GF-D8 (cell line): ENCODE measurements at places on chromosomes 4 and X.
A peak's percentile ranks its signal among the peaks of the same experiment; 100 is the strongest.

DNA sequence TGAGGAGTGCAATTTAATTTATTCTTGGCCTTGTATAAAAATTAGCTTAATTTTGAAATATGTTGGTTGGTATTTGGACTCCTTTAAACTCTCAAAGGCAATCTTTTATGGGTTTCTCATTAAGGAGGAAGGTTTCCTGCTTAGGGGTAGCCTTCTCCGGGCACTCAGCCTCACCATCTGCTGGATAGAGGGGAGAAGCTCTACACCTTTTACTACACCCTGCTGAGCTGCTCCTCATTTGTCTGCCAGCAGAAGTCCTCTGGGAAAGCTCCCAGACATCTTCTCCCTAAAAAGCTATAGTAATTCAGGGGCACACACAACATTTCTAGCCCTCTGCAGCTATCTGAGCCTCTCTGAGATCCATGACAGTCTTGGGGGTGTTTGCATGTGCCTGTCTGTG is 179.1 kb downstream of the SOWAHB start:
- DNase-seq, result no peak

DNA sequence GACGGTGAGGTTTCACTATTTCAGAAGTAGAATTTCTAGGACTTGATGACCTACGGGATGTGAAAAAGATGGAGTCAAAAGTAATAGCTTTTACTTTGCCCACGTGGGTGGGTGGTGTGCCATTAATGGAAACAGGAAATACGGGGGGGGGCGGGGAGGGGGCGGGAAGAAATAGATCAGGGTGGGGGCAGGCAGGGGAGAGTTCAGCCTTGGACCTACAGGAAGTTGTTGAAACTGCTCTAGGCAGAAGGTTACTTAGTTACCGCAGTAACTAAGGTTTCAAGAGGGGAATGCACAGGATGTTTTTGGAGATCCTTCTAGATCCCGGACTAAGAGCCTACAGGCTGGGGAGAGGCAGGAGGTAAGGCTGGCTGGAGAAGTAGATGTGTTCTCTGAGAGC is 3.6 kb upstream of the FHL1 start:
- no peak for DNase-seq

- DNase-seq, result no peak
Observed at GRCh38 chr4:186081202-186081807, 12.3 kb downstream of the TLR3 start.

- DNase-seq, result no peak
Observed at GRCh38 chr4:164937576-164938270, 39.7 kb downstream of the TRIM61 start.

GRCh38 chr4:165541851-165542459 is 163.1 kb downstream of the CPE start:
- no peak for DNase-seq

DNA sequence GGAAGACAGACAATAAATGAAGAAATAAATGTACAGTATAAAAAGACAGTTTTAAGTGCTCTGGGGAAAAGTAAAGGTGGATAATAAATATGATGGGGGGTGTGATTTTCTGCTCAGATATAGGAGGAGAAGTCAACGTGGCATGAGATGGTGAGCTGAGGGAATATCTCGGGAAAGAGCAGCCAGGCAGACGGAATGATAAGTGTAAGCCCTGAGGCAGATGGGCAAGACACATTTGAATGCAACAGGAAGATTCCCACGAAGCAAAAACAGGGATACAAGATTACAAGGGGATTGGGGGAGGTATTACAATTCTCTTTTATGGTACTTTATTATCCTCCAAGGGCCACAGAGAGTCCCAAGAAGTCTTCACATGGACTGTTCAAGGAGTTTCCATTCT is 11.1 kb downstream of the ANXA3 start:
- no peak for DNase-seq

DNA sequence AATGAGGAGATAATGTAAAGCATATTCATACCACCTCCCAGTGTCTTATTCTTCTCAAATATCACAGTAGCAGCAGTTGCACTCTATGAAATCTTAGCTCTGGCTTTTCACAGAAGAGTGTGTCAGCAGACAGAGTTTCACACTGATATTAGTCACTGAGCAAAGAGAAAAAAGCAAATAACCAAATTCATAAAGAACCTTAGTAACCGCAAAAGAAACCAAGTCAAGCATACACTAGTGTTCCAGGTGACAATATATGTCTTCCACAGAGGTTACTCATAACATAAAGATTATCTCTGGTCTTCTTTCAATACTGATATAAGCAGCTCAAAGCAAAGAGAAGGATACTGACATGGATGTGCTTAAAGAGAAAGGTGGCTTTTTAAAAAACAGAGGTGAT is 181.7 kb upstream of the EDNRA start:
- DNase-seq, result no peak

DNA sequence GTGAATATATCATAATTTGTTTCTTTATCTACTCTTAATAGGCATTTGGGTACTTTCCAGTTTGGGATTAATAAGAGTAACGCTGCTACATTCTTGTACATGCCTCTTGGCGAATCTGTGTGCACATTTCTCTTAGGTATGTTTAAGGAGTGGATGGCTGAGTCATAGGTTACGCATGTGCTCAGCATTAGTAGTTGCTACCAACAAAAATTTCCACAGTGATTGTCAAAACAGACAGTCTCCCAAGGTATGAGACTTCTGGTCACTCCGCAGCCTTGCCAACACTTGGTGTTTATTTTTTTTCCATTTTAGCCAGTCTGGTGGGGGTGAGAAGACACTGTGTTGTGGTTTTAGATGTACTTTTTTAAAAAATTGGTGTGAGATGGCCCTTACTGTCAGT is 44.6 kb downstream of the FGFBP1 start:
- no peak for DNase-seq

GRCh38 chrX:19840899-19841648 is 46.3 kb downstream of the SH3KBP1 start:
- DNase-seq, result peak; percentile 83

DNA sequence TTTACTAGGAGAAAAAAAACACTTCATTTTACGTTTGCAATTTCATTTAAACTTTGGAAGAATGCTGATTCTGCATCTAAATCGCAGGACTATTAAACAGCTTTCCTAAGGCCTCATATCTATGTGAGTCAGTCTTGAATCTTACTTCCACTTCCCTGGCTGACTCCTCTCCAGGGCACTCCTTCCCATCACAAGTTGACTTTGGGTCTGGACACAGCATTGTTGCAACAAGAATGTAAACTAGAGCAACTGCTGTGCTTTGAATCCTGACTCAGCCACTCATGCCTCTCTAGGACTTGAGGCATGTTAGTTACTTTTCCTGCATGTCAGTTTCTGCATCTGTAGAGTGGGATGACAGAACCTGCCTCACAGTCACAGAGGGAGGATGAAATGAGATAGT is 413.8 kb downstream of the FAT4 start:
- no peak for DNase-seq

GRCh38 chrX:153993978-153994377 is 21.4 kb downstream of the TMEM187 start:
- DNase-seq, result no peak

GRCh38 chr4:4387531-4388310 is 819 bp downstream of the NSG1 start:
- no peak for DNase-seq

DNA sequence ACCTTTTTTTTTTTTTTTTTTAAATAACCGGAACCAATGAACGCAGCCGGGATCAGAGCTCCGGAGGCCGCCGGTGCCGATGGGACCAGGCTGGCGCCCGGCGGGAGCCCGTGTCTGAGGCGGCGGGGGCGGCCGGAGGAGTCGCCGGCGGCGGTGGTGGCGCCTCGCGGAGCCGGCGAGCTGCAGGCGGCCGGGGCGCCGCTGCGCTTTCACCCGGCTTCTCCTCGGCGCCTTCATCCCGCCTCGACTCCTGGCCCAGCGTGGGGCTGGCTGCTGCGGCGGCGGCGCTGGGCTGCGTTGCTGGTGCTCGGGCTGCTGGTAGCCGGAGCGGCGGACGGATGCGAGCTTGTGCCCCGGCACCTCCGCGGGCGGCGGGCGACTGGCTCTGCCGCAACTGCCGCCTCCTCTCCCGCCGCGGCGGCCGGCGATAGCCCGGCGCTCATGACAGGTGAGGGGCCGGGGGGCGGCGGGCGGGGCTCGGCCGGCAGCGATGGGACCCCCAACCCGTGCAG is 337 bp downstream of the STIM2 start:
- DNase-seq, result no peak

DNA sequence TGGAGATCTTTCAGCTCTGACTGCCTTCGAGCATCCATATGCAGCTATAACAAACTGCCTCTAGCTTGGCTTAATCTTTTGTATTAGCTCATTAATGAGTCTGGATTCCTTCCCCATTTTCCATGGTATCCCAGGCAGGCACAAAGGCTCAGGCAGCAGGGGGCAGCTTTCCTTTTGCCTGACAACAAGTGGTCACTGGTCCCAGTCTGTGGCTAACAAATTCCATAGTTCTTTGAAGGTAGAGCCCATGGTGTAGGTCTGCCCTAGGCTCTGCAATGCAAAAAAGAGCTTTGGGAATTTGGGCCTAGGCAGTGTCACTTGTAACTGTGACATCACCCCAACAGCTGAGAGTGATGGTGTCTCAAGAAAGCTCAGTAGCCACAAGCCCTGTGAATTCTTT is 234.4 kb upstream of the GPC4 start:
- DNase-seq, result no peak

- DNase-seq, result no peak
Observed at GRCh38 chr4:39759569-39759968, 61.6 kb downstream of the UBE2K start.

- DNase-seq, result no peak
Observed at GRCh38 chr4:70559211-70559830, 32.7 kb upstream of the AMBN start.

- no peak for DNase-seq
Observed at GRCh38 chrX:63488546-63489373, 137.6 kb upstream of the SPIN4 start.
